ENCODE measurements at places on chromosomes 11 and 22.

- no peak for DNase-seq
Observed at GRCh38 chr11:131914361-131914774, 544.0 kb downstream of the NTM start.

DNA sequence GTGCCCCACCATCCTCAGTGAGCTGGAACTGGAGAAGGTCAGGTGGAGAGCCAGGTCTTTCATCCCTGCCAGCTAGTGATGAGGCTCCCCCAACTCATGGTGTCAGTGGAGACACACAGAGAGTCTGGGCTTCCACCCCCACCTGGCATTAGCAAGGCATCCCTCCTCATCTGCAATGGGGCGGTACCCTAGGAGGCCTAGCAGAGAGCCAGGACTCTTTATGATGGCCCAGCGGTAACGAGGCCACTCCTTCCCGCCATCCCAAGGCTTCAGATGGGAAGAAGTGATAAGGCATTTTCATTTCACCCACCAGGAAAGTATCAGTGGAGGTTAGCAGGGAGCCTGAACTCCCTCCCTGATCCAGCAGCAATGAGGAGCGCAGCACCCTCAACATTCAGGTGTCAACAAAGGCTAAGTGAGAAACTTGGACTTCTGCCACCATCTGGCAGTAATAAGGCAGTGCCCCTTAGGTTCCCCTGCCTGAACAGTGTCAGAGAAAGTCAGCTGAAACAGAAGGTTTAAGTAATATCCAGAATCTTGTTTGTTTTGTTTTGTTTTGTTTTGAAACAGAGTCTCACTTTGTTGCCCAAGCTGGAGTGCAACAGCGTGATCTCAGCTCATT is 40.5 kb upstream of the FBLN1 start:
- DNase-seq: peak; percentile 71

DNA sequence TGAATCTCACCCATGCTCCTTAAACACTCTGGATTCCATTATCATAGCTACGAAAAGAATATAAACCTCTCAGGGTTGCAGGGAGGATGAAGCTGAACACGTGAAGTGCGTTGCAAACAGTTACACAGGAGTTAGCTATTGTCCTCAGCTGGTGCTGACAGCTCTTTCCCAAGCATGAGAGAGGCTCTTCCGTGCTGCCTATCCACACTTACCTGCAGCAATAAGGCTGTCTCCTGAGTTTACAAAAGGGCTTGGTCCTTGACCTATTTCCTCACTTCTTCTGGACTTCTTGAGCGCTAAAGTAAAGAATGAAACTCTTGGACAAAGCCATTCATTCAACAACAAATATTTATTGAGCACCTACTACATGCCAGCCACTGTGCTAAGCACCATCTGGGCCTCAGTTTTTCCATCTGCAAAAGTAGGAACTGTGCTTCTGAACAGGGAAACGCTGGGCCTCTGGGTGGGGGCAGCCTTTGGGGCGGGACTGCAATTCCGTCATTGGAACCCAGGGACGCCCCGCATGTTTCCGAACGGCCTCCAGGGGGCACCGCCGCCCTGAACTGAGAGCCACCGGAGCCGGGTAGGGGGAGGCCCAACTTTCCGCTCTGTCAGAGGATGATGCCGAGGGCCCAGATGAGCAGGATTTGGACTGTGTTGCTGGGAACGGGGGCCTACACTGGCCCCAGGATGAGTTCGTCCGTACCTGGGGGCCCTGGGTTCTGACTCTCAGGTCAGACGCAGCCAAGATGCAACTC is 651 bp upstream of the ARL2 start:
- DNase-seq: peak; percentile 93

- DNase-seq: peak; percentile 82
Observed at GRCh38 chr11:70048279-70049024, 29.7 kb upstream of the ANO1 start.

- peak; percentile 59 for DNase-seq
Observed at GRCh38 chr11:132858223-132858622, 674.1 kb downstream of the OPCML start.

GRCh38 chr11:66607126-66607834 is 9.2 kb upstream of the RBM14 start:
- DNase-seq: no peak

DNA sequence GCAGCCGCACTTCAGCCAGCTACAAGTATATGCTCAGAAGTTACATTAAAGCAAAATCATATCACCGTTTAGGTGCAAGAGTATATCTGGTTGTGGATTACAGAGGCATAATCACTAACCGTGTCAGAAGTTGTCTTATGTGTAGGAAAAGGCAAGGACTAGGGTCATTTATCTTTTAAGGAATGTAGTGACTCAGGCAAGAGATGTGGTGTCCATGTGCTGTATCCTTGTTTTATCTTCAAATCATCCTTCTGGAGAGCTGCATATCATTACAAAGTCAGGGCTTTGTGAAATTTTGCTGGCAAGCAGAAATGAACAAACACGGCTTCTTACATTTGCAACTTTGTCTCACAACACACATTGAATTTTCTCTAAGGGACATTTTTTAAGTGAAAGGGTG is 12.7 kb upstream of the CHORDC1 start:
- no peak for DNase-seq

- no peak for DNase-seq
Observed at GRCh38 chr11:74434528-74434927, 32.8 kb downstream of the KCNE3 start.

- DNase-seq: peak; percentile 7
Observed at GRCh38 chr11:1921574-1922141, 2.2 kb downstream of the TNNT3 start.

- DNase-seq: no peak
Observed at GRCh38 chr11:61011950-61012736, 40.7 kb downstream of the CD6 start.

GRCh38 chr22:26892166-26893041 is 235.0 kb downstream of the MIAT start:
- DNase-seq: no peak

DNA sequence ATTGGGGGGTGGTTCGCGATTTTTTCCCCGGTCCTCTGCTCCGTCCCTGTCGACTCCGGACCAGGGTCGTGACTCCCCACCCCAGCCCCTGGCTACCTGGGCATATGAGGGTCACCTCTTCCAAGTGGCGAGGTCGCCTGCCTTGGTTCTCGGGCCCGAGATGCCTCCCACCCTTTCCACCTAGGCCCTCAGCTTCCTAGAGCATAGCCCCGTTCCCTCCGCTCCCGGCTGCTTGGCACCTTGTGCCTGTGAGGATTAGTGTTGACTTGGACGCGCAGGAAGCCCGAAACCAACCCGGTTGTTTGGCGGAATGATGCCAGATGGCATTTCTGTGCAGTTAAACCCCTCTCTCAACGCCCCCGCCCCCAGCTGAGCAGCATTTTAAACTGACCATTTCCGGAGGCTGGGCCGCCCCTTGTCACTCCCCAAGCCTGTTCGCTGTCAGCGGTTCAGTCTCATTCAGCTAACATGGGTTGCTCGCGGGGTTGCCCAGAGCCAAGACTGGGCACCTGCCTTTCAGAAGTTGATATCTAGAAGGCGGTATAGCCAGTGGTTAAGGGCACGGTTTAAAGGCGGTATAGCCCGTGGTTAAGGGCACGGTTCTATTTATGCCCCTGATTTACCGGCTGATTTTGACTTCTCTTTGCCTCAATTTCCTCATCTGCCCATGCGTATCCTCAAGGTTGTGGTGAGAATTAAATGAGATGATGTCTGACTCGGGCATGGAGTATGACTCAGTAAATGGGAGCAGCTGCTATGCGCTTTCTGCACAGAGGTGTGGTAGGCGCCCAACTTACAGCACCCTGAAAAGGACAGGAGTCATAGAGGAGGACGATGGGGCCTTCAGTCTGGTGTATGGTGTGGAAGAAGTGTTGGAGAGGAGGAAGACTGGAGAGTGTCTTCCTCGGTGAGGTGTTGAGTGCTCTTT is 639 bp downstream of the INCENP start:
- DNase-seq: peak; percentile 60

DNA sequence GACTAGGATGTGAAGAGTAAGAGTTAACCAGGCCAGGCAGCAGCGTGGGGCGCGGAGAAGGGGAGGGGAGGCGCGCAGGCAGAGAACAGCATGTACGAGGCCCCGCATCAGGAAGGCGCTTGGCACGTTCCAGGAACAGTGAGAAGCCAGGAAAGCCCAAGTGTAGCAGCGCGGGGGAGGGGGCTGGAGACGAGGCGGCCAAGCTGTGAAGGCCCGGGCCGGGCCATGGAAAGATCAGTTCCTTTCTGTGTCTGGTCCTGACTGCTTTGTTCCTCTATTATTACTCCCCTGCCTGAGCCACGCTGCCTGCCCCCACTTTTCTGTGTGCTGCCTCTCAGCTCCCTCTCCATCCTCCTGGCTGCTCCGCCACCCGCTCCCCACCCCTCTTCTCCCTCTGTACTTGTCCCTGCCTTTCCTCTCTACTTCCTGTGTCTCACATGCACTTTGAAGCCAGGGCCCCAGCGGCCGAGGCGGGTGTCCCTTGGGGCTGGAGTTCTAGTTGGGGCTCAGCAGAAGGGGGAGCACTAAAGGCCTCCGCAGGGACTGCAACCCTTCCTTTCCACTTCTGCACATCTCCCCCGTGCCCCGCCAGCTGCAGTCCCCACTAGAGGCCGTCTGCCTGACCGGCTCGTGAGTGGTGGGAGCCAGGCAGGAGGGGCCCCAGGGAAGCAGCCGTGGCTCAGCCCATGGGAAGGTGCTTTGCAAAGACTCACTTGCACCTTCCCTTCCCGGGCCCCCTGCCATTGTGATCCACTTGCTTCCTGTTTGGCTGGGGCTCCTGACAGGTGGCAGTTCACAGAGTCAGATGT is 63.7 kb downstream of the PRDM11 start:
- peak; percentile 80 for DNase-seq

DNA sequence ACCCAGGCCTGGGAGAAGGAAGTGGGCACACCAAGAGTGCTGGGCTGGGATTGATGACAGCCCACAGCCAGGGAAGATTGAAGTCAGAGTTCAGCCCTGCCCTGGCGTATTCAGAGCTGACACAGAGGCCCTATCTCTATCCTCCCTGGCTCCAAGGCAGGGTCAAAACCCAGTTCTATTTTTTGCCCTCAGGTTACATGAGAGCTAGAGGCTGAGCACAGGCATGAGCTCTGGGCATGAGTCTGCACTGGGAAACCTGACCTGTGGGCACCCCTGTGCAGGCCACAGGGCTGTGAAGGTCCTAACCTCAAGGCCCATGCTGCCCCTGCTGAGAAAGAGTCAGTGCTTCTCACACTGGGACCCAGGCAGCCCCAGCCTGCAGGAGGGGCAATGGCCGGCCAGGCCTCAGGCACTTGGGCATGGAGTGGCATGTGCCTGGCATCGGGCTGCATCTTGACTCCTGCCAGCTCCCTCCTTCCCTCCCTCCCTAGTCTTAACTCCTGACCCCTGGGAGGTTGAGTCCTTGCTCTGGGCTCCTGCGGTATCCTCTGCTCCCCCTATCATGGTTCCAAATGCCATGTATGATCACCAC is 5.4 kb downstream of the SLC35E4 start:
- DNase-seq: no peak

- no peak for DNase-seq
Observed at GRCh38 chr22:27571463-27572277, 229.9 kb downstream of the MN1 start.

GRCh38 chr11:104957280-104957679 is 11.1 kb downstream of the CASP4 start:
- DNase-seq: no peak

- DNase-seq: no peak
Observed at GRCh38 chr11:72711141-72711540, 36.9 kb upstream of the PDE2A start.

DNA sequence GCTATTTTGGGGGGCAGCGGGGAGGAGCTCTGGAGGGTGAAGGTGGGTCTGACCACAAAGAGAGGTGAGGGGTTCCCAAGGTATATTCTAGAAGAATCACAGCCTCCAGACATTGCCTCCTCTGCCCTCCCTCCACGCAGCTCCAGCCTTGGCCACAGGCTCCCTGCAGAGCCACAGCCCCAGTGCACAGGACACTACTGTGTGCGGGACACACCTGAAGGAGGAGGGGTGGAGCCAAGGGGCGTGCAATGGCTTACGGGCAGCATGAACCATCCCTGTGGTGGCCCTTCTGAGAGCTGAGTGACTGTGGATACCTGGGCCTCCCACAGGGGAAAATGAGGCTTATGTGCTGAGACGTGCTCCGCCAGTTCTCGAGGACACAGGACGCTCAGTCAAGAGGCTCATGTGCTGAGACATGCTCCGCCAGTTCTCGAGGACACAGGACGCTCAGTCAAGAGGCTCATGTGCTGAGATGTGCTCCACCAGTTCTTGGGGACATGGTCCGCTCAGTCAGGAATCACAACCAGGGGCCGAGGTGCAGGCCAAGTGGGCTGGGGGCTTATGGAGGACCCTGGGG is 417.3 kb downstream of the SHANK2 start:
- no peak for DNase-seq

GRCh38 chr11:116695657-116696254 is 77.0 kb downstream of the BUD13 start:
- no peak for DNase-seq

DNA sequence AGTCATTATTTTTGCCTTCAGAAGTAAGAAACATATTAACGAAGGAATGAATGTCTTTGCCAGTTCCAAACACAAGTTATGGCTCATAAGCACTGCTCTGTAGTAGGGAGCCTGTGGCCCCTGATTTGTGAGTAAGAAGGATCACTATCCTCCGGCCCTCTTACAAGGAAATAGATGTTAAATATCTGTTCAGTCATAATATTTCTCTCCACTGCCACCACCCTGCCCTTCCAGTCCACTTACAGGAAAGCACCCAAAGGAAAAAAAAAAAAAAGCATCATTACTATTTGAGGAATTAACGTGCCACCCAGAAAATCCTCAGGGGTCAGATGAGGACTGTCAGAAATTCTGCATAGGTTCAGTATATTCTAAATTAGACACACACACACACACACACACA is 123.4 kb downstream of the ETS1 start:
- no peak for DNase-seq

DNA sequence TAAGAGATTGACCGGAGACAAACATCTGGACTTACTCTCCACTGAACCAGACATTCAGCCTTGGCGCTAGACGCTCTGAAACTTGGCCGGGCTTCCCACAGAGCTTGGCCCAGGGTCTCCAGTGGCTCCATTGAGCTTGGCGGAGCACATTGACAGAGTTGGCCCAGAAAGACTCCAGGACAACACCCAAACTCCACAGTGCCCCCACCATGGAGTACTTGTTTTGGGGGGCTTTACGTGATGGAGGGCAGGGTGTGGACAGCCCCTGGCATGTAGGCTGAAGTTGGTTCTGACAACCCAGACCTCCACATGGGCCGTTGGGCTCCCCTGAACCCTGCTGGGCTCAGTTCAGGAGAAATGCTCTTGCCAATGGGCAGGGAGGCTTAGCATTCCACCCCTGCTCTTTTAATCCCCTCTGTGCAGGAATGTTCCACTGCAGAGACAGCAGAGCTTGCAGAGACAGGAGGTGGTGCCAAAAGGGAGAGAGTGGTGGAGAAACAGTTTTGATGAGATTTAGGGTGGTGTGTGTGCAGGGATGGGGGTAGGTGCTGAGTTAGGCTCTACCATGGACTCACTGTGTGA is 102.4 kb upstream of the TIMP3 start:
- no peak for DNase-seq

DNA sequence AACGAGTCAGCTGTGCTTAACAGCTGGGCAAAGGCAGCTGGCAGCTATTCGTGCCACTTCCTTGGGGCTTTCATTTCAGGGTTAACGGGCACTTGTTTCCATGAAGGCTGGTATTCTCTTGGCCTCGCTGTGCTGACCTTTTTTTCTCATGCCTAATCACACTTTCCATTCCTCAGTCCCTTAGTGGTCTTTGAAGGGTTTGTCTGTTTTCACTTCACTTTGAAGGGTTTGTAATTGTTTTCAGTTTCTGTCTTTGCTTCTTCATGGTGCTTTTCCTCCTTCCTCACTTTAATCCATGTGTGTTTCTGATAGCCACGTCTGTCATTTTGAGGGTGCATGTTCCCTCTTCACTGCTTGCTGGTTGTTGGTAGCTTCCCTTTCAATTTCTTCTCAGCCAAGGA is 24.6 kb downstream of the PPIL2 start:
- DNase-seq: no peak

- DNase-seq: peak; percentile 48
Observed at GRCh38 chr11:63761188-63761587, 7.4 kb downstream of the ZFTA start.

All from iPS-NIHi11 (cell line).